CD4-positive, alpha-beta T cell treated with Interleukin-6 at 100 ng/mL for 8 hours (primary cell): ENCODE measurements at places on chromosomes 12 and 14.

GRCh38 chr12:53223389-53224060 lies 8.5 kb downstream of the RARG start:
- DNase-seq = peak; percentile 49

DNA sequence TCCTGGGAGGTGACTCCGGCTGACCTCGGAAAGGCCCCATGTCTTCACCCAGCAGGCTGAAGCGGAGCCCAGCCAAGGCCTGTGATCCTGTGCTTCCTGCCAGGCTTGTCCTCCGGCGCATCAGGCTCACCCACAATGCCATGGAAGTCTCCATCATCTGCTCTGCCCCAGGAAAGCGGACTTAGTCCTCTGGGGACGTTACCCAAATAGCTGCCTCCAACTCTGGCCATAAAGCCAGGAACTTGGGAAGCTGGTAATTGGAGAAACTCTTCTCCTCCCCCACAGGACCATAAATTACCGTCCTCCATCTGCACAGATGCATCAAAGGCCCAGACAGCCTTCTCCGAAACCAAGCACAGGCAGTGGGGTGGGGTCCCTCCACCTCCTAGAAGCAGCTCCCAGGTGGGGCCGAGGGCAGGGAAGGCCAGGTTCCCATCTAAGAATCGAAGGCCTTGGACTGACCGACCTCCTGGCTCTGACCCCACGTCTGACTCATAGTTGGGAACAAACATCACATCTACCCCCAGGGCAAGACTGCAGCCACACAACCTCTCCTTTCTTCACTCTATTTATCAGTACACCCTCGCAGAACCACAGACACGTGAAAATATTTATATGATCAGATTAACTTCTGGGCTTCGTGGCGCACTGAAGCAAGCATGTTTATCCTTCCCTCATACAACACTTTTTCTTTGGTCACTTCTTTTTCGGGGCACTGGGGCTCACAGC lies 56.4 kb downstream of the PITPNM2 start:
- no peak for DNase-seq

- DNase-seq = no peak
Measured at GRCh38 chr12:8779862-8780261, 42.6 kb upstream of the A2ML1 start.

- DNase-seq = no peak
Measured at GRCh38 chr12:88553941-88554658, 26.2 kb downstream of the KITLG start.

DNA sequence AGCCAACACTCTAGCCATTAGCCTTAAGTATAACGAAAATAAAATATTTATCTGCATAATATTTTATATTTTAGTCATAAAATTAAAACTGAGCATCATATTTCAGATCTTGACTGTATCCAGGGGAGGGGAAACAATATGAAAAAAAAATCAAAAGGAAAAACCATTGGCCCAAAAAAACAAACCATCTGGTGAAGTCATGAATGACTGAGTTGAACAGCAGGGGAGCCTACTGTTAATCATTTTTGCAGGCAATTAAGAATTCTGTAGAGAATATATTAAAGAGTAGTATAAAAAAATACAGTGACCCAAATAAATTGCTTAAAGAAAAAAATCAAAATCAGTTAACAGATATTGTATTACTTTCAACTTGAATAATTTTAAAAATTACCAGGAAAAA lies 224.8 kb downstream of the C12orf50 start:
- DNase-seq = no peak

- DNase-seq = peak; percentile 87
Measured at GRCh38 chr14:61476754-61477410, 155.5 kb downstream of the PRKCH start.

GRCh38 chr12:14769969-14770495 lies 33.2 kb downstream of the WBP11 start:
- peak; percentile 83 for DNase-seq

- DNase-seq = no peak
Measured at GRCh38 chr14:73749706-73750530, 35.7 kb upstream of the PNMA1 start.

DNA sequence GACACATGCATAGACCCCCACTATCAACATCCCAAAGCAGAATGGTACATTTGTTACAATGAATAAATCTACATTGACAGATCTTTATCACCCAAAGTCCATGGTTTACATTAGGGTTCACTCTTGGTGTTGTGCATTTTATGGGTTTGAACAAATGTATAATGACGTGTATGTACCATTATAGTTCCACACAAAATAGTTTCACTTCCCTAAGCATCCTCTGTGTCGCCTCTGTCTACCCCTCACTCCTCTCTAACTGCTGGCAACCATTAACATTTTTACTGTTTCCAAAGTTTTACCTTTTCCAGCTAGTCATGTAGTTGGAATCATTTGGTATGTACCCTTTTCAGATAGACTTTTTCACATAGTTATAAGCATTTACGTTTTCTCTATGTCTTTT lies 69.5 kb upstream of the LMO3 start:
- no peak for DNase-seq

- no peak for DNase-seq
Measured at GRCh38 chr12:62703011-62703380, 232.0 kb downstream of the PPM1H start.

- no peak for DNase-seq
Measured at GRCh38 chr12:16555630-16556029, 50.3 kb downstream of the LMO3 start.

DNA sequence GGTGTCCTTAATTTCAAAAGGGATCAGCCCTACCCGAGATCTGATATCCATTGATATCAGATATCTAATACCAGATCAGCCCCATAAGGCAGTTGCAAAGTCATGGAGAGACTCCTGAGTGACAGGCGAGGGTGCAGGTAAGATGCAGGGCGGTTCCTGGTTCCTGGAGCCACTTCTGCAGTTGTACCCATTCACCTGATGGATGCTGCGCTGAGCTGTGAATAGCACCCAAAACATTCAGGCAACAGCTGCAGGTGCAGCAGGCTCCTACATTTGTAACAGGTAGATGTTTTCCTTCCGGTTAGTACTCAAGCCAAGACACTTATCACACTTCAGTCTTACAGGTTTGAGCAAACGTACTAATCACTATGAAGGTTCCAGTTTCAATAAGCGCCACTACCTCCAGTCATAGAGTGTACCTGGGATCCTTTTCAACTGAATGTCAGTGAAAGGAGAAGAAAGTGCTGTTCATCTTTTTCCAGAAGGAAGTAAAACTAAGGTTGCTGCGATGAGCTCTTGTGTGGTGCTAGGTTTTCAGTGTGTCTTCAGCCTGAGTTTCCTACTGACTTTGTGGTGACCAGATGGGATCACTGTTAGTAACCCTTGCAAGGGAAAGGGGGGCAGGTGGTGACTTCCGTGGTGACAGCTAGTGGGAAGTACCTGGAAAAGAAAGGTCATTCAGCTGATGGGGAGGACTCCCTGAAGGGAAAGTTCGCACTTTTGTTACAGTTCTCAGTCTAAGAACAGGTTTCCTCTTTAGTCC lies 1.9 kb downstream of the ATP6V0A2 start:
- no peak for DNase-seq

- no peak for DNase-seq
Measured at GRCh38 chr12:56958422-56958821, 1.0 kb upstream of the RDH16 start.

DNA sequence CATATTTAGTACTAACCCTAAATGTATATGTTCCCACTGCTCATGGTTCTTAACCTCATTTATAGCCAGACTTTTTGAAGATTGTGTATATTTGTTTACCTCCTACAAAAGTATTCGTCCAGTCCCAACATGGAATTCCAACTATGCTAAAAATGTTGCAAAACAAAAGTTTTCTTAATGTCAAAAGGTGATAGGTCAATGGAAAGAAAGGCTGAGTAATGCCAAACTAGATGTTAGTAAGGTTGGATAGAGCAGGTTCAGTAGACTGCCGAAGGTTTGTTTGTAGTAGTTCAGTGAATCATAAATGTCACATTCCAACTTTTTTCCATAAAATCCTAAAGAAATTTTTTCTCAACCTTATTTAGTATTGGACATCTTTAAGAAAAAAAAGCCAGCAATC lies 874.5 kb downstream of the FLRT2 start:
- DNase-seq = no peak

DNA sequence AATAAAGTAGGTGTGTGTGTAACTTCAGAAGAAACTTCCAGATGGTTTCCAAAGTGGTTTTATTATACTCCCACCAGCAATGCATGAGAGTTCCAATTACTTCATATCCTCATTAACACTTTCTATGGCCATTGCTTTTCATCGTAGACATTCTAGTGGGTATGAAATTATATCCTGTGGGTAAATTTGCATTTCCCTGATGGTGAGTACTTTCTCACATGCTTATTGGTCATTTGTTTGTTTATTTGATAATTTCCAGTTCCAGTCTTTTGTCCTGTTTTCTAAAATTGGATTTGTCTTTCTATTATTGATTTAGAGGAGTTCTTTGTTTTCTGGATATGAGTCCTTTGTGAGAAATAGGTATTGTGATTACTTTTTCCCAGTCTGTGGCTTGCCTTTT lies 70.9 kb downstream of the PRKCH start:
- no peak for DNase-seq

- DNase-seq = no peak
Measured at GRCh38 chr12:84842406-84843013, 70.1 kb downstream of the SLC6A15 start.

DNA sequence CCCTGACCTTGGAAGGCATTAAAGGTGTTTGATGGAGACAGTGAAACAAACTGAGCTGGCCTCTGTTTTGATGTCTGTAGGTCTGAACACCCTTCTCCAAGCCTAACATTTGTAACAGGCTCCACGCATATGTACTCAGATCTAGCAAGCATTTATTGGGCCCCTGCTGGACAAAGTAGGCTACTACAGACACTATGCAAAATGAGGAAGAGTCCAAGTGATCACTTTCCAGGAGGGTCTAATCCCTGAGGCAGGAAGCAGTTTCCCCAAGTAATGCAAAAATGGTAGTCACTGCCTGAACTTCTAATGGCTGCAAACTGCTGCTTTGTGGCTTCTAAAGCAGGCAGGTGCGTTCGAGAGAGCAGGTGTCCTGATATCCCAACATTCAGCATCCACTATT lies 405.8 kb downstream of the MED13L start:
- DNase-seq = no peak

DNA sequence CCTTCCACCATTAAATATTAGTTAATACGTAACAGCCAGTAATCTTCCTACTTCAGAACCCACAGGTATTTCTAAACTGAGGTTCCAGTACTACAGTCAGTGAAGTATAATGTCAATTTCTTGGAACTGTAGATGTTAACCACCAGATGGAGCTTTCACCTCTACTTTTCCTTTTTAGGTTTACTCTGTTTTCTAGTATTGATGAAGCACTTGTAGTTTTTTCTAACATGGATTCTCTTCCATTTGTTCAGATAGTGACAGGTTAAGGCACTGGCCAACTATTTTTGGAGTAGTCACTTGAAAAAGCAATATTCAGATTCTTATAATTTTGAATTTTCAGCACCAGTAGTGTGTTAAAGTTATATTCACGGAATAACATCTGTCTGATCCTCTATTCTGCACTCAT lies 4.6 kb upstream of the SEC23A start:
- DNase-seq = peak; percentile 21

- no peak for DNase-seq
Measured at GRCh38 chr12:104834607-104835006, 123.5 kb downstream of the SLC41A2 start.

DNA sequence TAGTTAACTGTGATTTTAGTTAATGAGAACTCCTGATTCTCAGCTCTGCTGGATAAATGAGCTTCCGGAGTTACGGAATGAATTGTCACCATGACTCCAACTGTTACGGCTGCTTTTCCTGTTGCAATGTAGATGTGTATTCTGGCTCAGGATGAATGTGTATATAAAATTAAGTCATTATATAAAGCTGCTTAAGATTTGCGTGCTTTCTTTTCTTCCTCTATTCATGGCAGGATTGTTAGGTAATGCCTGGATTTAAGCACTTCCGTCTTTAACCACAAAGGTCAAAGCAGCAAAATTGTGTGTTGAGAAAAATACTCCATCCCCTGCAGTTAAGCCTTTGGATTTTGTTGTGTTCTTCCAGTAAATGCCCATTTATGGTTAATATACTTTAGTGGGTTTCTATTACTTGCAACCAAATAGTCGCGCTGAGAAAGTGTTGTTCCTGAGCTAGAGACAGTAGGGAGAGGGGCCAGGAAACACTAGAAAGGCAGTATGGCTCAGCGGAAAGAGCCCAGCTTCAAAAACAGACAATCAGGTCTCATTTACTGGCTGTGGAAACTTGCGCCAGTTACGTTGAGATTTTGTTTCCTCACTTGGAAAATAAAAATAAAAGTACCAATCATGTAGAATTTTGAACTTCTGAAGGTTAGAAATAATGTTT lies 9.4 kb upstream of the CCDC175 start:
- DNase-seq = no peak

DNA sequence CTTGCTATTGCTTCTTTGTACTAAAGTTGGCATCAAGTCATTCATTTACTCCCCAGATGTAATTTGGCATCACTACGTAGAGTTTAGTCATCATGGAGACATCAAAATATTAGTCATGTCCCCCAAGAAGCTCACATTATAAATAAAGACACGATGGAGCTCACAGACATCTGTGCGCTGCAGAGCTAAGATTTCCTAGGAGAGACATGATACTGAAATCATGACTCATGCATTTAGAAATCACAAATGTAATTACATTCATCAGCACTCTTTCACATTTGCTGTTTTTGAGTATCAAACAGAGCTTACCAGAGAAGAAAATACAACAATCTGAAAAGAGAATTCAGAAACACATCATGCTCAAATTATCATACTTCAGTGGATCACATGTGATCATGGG lies 169.8 kb downstream of the LRIG3 start:
- DNase-seq = no peak

DNA sequence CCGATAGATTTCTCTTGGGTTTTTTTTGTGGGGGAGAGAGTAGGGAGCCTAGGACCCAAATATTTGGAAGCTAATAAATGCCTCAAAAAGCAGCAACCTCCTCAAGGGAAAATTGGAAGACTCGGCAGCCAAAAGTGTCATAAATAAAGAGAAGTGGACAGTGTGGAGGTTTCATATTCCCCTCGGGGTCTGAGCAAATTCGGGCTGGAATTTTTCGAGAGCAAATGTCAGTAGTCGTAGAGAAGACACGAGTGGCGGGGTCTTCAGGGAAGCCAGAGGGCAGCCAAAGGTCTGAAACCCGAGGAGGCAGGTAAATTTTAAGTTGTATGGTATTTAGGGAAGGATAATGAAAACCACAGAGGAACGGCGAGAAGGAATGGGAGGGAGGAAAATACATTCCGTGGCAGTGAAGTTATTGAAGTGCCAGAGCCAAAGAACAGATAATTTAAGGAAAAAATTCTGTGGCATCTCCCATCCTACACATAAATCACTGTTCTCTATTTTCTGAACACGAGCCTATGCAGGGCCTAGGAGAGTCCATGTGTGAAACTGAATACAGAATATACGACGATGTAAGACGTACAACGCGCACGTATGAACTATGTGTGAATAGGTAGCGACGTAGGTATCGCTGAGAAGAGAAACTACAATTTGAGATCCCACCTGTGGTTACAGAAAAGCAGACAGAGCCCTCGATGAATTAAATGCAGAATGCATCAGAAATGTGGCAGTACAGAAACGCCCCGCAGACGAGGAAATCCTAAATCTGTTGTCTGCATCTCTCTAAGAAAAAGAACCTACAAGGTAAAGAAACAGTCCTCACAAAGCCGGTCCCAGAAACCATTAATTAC lies 12.9 kb downstream of the BCL11B start:
- DNase-seq = peak; percentile 55
